ENCODE measurements at places on chromosomes 2 and 18. TPM values are rescaled to one million over a fixed set of nuclear protein-coding genes. Genes with fewer than 3 reads are reported as not detected.

The OXER1 gene
- 1.5 TPM for total RNA-seq

The POTEJ gene
- not detected for total RNA-seq

The DSG3 gene
- total RNA-seq, result not detected

DNA sequence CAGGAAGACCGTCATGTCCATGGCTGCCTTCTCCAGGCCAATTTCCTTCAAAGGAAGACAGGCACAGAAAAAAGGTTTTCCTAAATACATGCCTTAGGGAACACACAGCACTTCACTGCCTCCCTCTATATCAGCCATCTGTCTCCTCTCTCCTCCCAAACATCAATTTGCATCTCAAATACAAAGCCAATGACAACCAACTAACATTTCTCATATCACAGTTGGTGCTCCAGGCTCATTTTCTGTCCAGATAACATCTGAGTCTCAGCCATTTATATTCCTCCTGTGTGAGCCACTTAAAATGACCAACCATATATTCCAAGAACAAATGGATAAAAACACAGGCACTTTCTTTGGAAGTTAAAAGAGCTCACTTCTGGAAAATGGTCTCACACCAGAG lies 62.5 kb upstream of the ACAA2 start:
- H3K27me3 ChIP-seq, result no peaks in the 10 kb centered on the region
- no peak overlapping the region for H3K27ac ChIP-seq
- H3K4me1 ChIP-seq, result no peaks in the 10 kb centered on the region
- no peak overlapping the region for H3K4me3 ChIP-seq
- no peak for DNase-seq
